Activated T-cell treated with anti-CD3 and anti-CD28 coated beads, Interleukin-2, amount 50 U/mL, for 72 hours (primary cell): ENCODE measurements at places on chromosomes 6 and 20.

- no peak overlapping the region for H3K4me3 ChIP-seq
- no peak overlapping the region for H3K27ac ChIP-seq
- no peaks in the 10 kb centered on the region for H3K4me1 ChIP-seq
- no peak for DNase-seq
- no peaks in the 10 kb centered on the region for H3K27me3 ChIP-seq
Observed at GRCh38 chr6:101163611-101164010, 229.9 kb upstream of the GRIK2 start.

DNA sequence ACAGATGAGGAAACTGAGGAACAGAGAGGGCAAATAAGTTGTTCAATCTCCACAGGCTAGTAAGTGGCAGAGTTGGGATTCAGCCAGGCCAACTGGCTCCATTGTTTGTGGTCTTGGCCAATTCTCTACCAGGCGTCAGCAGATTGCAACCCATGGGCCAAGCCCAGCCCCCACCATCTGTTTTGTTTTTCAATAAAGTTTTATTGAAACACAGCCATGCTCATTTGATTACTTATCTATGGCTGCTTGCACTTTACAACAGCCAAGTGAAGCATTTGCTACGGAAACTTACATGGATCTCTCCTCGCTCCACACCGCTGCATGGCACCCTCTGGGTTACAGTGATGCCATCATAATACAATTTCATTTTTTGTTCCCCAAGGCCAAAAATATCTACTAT is 90.8 kb downstream of the ZNF217 start:
- H3K36me3 ChIP-seq, result peaks cover 3% of the 10 kb centered on the region
- DNase-seq, result no peak
- H3K27ac ChIP-seq, result no peak overlapping the region

GRCh38 chr6:33885132-33886057 is 81.6 kb upstream of the MLN start:
- H3K4me3 ChIP-seq, result no peak overlapping the region
- DNase-seq, result no peak
- H3K36me3 ChIP-seq, result no peaks in the 10 kb centered on the region
- no peak overlapping the region for H3K27ac ChIP-seq
- H3K27me3 ChIP-seq, result peaks cover 10% of the 10 kb centered on the region

DNA sequence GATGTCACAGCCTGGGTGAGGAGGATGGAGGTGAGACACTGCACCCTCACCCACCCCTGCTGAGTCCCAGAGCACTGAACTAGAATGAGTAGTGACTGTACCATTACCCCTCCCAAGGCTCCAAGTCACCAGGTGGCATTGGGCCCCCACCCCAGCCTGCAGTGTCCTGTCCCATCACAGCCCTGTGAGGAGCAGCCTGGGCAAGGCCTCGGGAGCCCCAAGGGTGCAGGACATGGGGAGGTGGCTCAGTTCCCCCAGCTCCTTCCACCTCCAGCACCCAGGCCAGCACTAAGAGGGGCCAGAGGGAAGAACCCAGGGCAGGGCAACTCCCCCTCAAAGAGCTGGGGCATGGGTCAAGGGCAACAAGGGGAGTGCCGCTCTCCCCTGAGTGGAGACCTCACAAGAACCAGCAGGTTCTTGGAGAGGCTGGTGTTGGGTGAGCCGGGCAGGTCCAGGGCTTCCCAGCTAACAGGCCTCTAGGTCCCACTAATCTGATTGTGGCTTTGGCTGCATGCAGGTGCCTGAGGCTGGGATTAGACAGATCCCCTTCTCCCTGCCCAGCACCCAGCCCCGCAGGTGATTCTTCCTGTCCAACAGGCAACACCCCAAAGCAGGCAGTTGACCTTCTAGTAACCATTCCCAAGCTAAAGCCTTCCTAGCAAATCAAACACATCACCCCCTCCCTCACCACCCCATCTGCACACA is 2.6 kb downstream of the CST4 start:
- DNase-seq, result no peak
- no peaks in the 10 kb centered on the region for H3K4me1 ChIP-seq
- no peaks in the 10 kb centered on the region for H3K36me3 ChIP-seq
- H3K27me3 ChIP-seq, result no peaks in the 10 kb centered on the region
- H3K4me3 ChIP-seq, result no peak overlapping the region
